ENCODE measurements at places on chromosomes 4 and X. TPM values are rescaled to one million over a fixed set of nuclear protein-coding genes. Genes with fewer than 3 reads are reported as not detected.

GRCh38 chr4:113007151-113007550, 42.3 kb upstream of the ANK2 start:
- no peak overlapping the region for H3K27ac ChIP-seq
- H3K27me3 ChIP-seq = no peaks in the 10 kb centered on the region
- H3K4me1 ChIP-seq = no peaks in the 10 kb centered on the region
- H3K4me3 ChIP-seq = no peak overlapping the region
- no peaks in the 10 kb centered on the region for H3K36me3 ChIP-seq

GRCh38 chr4:69843932-69844331, 16.0 kb downstream of the SULT1E1 start:
- H3K27ac ChIP-seq = no peak overlapping the region
- no peaks in the 10 kb centered on the region for H3K4me1 ChIP-seq
- H3K36me3 ChIP-seq = no peaks in the 10 kb centered on the region
- no peak overlapping the region for H3K4me3 ChIP-seq
- no peaks in the 10 kb centered on the region for H3K27me3 ChIP-seq
- DNase-seq = no peak

GRCh38 chrX:23666282-23666681, 1.0 kb upstream of the PRDX4 start:
- no peak overlapping the region for H3K4me3 ChIP-seq
- H3K4me1 ChIP-seq = no peaks in the 10 kb centered on the region
- no peak overlapping the region for H3K27ac ChIP-seq

The KIF4A gene
- 0.75 TPM for total RNA-seq

The UGT2B10 gene
- total RNA-seq = not detected

The LAMP2 gene
- total RNA-seq = 138 TPM

DNA sequence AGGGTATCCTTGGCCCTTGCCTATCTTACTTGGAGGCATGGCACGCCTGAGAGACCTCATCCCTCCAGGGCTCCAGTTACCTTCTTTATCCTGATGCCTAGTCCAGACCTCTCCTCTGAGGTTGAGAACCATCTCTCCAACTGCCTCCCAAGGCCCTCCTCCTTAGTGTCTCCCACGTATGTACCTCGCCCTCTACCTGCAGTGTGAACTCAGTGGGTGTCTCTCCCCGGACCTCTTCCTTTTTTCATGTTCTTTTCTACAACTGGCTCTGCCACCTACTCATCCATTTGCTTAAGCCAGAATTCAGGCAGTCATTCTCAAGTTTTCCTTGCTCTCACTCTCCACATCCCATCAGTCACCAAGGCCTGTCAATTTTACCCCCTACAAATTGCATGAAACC, 16.6 kb downstream of the RPS4X start:
- no peak overlapping the region for H3K4me3 ChIP-seq
- H3K36me3 ChIP-seq = no peaks in the 10 kb centered on the region
- no peaks in the 10 kb centered on the region for H3K4me1 ChIP-seq
- H3K27me3 ChIP-seq = no peaks in the 10 kb centered on the region
- H3K27ac ChIP-seq = no peak overlapping the region
- no peak for DNase-seq

DNA sequence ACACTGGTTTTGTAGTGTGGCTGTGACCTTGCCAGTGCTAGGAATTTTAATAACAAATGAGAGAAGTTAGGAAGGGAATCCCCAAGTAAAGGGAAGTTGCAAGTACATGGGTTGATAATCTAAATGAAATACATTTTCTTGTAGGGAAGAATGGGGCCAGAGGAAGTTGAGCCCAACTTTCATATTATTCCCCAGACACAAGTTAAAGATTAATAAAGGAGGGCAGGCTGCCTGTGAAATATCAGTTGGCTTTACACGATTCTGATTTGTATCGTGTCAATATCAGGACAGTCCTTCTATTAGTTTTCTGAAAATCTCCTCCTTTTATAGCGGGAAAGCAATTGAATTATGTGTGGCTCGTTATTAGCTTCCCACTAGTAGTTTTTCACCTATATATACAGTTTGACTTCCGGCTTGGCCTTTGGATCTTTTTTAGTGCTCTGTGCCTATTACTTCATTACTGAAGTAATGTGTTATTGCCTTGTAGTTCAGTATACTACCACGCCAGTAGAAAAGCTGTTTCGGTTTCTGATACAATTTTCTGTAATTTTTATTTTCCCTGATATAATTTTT, 1.7 kb downstream of the PDLIM5 start:
- peaks cover 15% of the 10 kb centered on the region for H3K36me3 ChIP-seq
- peak overlapping the region; percentile 96 for H3K4me3 ChIP-seq
- H3K27me3 ChIP-seq = no peaks in the 10 kb centered on the region
- no peak overlapping the region for H3K27ac ChIP-seq

- H3K4me1 ChIP-seq = no peaks in the 10 kb centered on the region
- no peak for DNase-seq
- no peak overlapping the region for H3K27ac ChIP-seq
- H3K4me3 ChIP-seq = no peak overlapping the region
- H3K36me3 ChIP-seq = no peaks in the 10 kb centered on the region
Measured at GRCh38 chrX:10597871-10598270, 22.5 kb downstream of the MID1 start.

The SSX5 gene
- total RNA-seq = not detected

The CLDN34 gene
- total RNA-seq = 0.55 TPM

DNA sequence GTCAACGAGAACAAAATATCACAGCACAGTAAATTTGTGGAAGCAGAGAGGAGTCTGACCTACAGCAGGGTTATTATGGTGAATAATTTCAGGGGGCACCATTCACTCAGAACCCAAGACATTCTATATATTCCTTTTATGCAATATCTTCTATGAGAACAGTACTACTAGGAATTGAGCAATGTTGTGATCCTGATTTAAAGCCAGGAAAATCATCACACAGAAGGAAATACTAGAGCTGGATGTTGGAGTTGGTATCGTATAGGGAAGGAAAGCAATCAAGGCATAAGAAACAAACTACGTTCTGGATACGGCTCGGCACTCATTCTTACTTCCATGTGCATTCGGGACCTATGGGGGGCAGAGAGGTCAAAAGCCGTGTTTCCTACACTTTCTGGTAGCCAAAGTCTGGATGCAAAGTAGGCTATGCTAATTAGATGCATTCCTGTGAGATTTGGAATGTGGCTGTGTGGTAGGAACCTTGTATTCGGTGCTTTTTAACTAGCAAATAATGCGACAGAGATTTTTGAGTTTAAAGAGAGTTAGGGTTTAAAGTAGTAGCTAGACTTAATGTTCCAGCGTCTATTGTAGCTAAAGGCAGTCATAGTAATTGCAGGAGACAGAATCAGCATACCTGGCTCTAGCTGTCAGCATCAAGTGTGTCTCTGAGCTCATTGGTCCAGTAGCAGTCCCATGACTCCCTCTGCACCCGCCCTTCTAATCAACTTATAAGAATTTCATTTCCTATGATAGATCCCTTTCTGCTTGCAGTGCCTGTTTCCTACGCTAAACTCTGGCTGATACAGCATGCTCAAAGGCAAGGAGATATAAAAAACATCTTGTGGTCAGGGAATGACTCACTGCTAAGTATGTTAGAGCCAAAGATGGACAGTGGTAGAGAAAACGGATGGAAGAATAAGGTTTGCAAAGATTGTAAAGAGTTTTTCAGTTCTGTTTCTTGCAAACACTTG, 43.3 kb upstream of the PDGFC start:
- H3K27me3 ChIP-seq = no peaks in the 10 kb centered on the region
- H3K27ac ChIP-seq = no peak overlapping the region
- no peaks in the 10 kb centered on the region for H3K4me1 ChIP-seq
- DNase-seq = no peak
- H3K4me3 ChIP-seq = no peak overlapping the region

All from upper lobe of right lung (tissue), 1 donor.